B cell (primary cell): ENCODE measurements at places on chromosomes 6 and 20. TPM values are rescaled to one million over a fixed set of nuclear protein-coding genes. Genes with fewer than 3 reads are reported as not detected.

The FAM217A gene
- not detected in 2 replicates for total RNA-seq

DNA sequence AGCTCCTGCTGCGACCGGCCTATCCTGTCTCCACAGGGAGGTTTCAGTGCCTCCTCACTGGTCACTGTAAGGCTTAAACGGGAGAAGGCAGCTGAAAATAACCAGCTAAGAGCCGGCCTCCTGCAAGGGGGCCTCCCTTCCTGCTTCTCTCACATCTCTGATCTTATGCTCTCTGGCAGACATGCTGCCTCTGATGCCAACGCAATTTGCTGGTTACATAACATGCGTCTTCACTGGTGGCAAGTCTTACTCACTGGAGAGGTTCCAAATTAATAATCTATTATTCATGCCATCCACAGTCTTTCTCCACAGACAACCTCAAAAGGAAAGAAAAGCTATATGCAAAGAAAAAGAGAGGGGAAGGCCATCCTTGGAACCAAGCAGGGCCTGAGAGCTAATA, 91.8 kb upstream of the LRFN2 start:
- H3K4me3 ChIP-seq: no peak overlapping the region
- H3K27me3 ChIP-seq: no peaks in the 10 kb centered on the region
- no peaks in the 10 kb centered on the region for H3K36me3 ChIP-seq
- no peak for DNase-seq
- H3K27ac ChIP-seq: no peak overlapping the region

- H3K4me3 ChIP-seq: no peak overlapping the region
- DNase-seq: no peak
- H3K36me3 ChIP-seq: no peaks in the 10 kb centered on the region
- H3K4me1 ChIP-seq: no peaks in the 10 kb centered on the region
- H3K27me3 ChIP-seq: no peaks in the 10 kb centered on the region
These were observed 9.0 kb downstream of the RIN2 start for GRCh38 chr20:19767070-19767469.

The CYP21A2 gene
- total RNA-seq: 0.51 TPM in 1 of 2 replicates, not detected in the other

GRCh38 chr20:38152175-38152620, 12.9 kb downstream of the TGM2 start:
- H3K36me3 ChIP-seq: no peaks in the 10 kb centered on the region
- H3K4me1 ChIP-seq: peaks cover 28% of the 10 kb centered on the region
- H3K27me3 ChIP-seq: no peaks in the 10 kb centered on the region
- H3K4me3 ChIP-seq: peak overlapping the region; percentile 28

GRCh38 chr20:57482148-57482547, 42.8 kb downstream of the CTCFL start:
- DNase-seq: peak; percentile 36
- peaks cover 60% of the 10 kb centered on the region for H3K4me1 ChIP-seq
- no peaks in the 10 kb centered on the region for H3K36me3 ChIP-seq
- H3K27ac ChIP-seq: no peak overlapping the region

DNA sequence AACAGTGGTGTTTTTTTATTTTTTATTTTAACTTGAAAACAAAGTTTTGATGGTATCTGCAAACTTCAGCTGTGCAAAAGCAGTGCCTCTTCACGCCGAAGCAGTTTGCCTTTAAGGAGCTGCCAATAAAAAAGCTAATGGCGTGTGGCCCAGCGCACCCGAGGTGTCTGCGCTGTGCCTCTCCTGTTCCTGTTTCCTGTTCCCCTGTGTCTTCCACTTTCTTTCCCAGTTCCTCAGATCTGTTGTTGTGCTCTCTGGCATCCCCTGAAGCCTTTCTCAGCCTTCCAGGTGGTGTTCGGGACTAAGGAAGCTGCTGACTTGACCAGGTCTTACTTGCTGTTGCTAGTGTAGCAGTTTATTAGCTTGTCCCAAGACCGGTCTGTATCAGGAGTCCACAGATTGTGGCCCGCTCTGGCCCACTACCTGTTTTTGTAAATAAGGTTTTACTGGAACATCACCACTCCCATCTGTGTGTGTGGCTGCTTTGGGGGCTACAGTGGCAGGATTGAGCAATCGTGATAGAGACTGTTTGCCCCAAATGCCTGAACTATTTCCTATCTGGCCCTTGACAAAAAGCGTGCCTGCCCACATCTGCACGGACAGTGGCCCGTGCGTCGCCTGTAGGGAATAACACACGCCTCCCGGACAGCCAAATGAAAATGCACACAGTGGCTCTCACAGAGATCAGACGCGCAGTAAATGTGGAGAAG, 178.3 kb downstream of the TMEM242 start:
- H3K4me3 ChIP-seq: no peak overlapping the region
- DNase-seq: no peak
- no peaks in the 10 kb centered on the region for H3K27me3 ChIP-seq
- H3K36me3 ChIP-seq: peaks cover 8% of the 10 kb centered on the region
- H3K27ac ChIP-seq: no peak overlapping the region

GRCh38 chr20:14142171-14142570, 146.9 kb downstream of the MACROD2 start:
- H3K27me3 ChIP-seq: no peaks in the 10 kb centered on the region
- DNase-seq: peak; percentile 4
- H3K4me1 ChIP-seq: no peaks in the 10 kb centered on the region
- H3K27ac ChIP-seq: no peak overlapping the region
- H3K36me3 ChIP-seq: no peaks in the 10 kb centered on the region

DNA sequence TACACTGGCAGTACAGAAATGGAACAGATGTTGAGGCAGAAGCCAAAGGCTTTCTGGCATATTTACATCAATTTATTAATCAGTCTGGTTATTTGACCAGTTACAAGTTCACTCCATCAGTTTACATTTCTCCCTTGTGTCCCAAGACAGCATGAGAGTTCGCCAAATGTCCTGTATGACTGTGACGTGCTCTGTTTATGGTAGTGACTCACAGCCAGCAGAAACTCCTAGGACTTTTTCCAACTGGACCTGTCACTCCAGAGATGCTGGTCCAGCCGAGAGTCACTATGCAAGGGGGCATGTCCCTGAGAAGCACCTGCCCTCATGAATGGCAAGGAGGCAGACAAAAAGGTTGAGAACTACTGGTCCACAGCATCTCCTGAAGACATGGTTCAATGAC, 160.0 kb downstream of the LRFN2 start:
- H3K4me3 ChIP-seq: no peak overlapping the region
- H3K27ac ChIP-seq: no peak overlapping the region
- no peaks in the 10 kb centered on the region for H3K4me1 ChIP-seq
- no peaks in the 10 kb centered on the region for H3K36me3 ChIP-seq
- H3K27me3 ChIP-seq: no peaks in the 10 kb centered on the region
- no peak for DNase-seq

DNA sequence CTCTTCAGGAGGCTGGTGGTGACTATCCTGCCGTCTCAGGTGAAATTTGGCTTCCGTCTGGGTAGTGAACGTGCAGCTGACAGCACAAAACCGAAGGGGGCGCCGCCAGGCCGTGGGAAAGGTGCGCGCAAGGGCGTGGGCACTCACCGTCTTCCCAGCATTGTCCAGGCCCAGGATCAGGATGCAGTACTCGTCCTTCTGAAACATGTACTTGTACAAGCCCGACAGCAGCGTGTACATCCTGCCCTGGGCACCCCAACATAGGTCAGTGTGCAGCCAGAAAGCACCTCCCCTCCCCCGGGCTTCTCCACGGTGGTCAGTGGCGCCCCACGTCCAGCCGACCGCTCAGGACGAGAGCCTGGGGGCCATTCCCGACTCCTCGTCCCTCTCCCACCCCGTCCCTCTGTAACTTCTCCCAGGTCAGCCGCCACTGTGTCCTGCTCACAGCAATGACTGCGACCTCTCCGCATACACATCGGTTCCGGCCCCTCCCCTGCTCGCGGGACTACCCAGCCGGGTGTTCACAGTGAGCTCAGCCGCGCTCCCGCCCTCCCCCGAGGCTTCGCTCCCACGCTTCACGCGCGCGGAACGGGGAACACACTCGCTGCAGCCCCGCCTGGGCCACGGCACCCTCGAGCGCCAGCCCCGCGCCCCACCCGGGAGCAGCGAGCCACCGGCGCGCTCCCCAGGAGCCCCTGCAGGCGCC, 771 bp downstream of the ARFRP1 start:
- H3K4me3 ChIP-seq: no peak overlapping the region
- peaks cover 21% of the 10 kb centered on the region for H3K4me1 ChIP-seq
- peaks cover 46% of the 10 kb centered on the region for H3K36me3 ChIP-seq
- peak overlapping the region; percentile 85 for H3K27ac ChIP-seq

DNA sequence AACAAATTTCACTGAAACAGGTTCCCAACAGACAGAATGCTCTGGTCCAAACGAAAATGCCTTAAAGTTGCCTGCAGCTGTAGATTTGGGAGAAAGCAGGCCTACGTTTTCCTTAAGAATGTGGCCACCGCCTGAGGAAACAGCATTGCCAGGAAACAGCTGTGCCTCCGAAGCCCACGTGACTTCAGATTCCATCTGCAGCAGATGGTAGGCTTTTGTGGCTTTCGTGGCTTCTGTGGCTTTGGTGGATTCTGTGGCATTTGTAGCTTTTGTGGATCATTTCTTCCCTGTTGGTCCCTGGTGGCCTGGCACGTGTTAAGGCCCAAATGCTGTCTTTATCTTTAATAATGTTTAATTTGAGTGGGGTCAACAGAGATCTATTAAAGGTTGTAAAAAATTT, 222.9 kb downstream of the TTLL2 start:
- no peaks in the 10 kb centered on the region for H3K4me1 ChIP-seq
- H3K4me3 ChIP-seq: no peak overlapping the region
- H3K36me3 ChIP-seq: no peaks in the 10 kb centered on the region
- H3K27ac ChIP-seq: no peak overlapping the region

DNA sequence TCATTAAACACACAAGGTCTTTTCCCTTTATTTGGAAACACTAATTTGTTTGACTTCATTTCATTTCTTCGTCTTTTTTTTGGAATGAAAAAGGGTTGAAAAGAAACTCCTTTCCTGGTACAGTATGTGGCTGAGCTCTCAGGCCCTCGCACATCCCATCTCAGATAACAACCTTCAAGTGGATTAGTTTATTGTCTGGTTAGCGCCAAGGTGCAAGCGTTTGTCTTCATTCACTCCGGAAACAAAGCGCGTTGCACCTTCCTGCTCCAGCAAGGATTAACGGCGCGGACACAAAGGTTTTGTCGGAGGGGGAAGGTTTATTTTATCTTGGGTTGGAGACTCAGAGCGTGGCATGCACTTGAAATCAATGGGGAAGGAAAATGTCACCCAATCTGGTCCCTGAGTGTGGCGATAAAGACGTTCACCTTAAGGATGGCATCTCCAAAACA, 5.3 kb upstream of the NKX2-2 start:
- DNase-seq: no peak
- no peak overlapping the region for H3K4me3 ChIP-seq
- H3K4me1 ChIP-seq: peaks cover under 1% of the 10 kb centered on the region
- H3K27me3 ChIP-seq: peaks cover 85% of the 10 kb centered on the region
- no peaks in the 10 kb centered on the region for H3K36me3 ChIP-seq
- H3K27ac ChIP-seq: no peak overlapping the region

The FNDC1 gene
- not detected in 2 replicates for total RNA-seq

GRCh38 chr20:2333821-2334220, 38.0 kb downstream of the TGM3 start:
- no peaks in the 10 kb centered on the region for H3K36me3 ChIP-seq
- H3K4me1 ChIP-seq: no peaks in the 10 kb centered on the region
- no peak overlapping the region for H3K27ac ChIP-seq

DNA sequence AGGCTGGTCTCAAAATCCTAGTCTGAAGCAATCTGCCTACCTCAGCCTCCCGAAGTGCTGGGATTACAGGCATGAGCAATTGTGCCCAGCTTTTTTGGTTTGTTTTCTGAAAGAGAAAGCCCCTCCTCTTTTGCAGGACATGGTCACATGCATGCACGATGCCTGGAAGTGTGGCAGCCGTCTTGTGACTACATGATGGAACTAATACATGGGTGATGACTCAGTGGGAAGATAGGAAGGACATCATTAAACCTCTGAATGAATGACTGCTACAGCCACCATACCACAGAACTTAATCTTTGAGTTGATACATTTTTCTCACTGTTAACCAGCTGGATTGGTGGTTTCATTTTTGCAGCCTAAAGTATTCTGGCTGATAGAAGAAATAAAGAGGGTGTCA, 13.4 kb upstream of the CTNNBL1 start:
- H3K4me3 ChIP-seq: no peak overlapping the region
- H3K4me1 ChIP-seq: no peaks in the 10 kb centered on the region
- DNase-seq: no peak
- peaks cover 7% of the 10 kb centered on the region for H3K27me3 ChIP-seq

DNA sequence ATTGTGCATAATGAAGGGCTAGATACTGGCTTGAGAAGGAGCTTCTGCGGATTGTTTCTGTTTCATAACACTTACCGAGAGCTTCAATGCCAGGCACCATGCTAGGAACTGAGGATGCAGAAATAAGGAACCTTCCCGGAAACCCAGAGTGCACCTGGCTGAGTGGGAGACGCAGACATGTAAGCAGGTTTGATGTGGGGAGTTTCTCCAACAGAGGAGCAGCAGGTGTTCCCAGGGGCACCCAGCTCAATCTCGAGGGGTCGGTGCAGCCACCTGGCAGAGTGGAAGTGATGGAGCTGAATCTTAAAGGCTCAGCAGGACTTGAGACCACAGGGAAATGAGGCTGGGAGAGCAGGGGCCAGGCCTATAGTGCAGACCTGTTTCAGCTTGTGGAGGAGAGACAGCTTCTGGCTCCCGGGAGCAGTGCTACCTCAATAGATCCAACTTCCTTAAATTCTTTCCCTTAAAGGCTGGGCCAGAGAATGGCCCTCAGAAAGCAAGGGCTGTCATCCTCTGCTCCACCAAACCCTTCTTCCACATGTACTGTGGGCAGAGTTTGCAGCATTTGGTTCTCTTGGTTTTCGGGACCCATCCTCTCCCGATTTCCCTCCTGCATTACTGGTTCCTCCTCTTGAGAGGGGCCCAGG, 27.8 kb upstream of the SRC start:
- peaks cover 42% of the 10 kb centered on the region for H3K4me1 ChIP-seq
- DNase-seq: no peak
- H3K27me3 ChIP-seq: no peaks in the 10 kb centered on the region
- no peak overlapping the region for H3K27ac ChIP-seq
- peaks cover 3% of the 10 kb centered on the region for H3K36me3 ChIP-seq
- H3K4me3 ChIP-seq: no peak overlapping the region

The PGBD1 gene
- 1.8 and 2.4 TPM in 2 replicates for total RNA-seq

- H3K27ac ChIP-seq: no peak overlapping the region
- H3K4me1 ChIP-seq: no peaks in the 10 kb centered on the region
- no peaks in the 10 kb centered on the region for H3K36me3 ChIP-seq
- DNase-seq: no peak
- H3K4me3 ChIP-seq: no peak overlapping the region
These were observed 71.1 kb upstream of the PMEPA1 start for GRCh38 chr20:57780906-57781305.

DNA sequence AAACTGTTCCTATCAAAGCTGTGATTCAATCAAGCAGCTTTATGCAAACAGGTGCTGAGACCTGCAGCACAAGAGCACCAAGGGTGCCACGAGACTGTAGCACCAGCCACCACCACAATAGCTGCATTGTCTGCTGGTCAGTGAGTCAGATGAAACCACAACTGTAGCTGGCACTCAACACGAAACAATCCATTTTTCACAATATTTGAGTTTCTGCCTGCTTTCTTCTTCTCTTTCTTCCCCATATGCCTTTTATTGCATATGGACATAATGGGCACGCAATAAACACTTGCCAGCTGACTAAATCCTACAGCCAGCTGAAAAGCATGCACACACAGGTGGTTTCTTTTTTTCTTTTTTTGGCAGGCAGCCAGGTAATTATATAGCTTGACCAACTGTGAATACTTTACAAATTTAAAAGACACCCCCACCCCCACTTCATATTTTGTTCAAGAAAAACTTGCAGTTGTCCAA, 16.6 kb downstream of the SLC2A12 start:
- H3K4me3 ChIP-seq: no peak overlapping the region
- no peak overlapping the region for H3K27ac ChIP-seq
- H3K4me1 ChIP-seq: no peaks in the 10 kb centered on the region

The LGSN gene
- total RNA-seq: not detected in 2 replicates

The DEF6 gene
- 105 and 116 TPM in 2 replicates for total RNA-seq

- no peaks in the 10 kb centered on the region for H3K36me3 ChIP-seq
- no peaks in the 10 kb centered on the region for H3K4me1 ChIP-seq
- no peak for DNase-seq
- H3K27me3 ChIP-seq: no peaks in the 10 kb centered on the region
- H3K4me3 ChIP-seq: no peak overlapping the region
These were observed 17.7 kb upstream of the BCLAF1 start for GRCh38 chr6:136307351-136307750.
